ENCODE measurements at places on chromosomes 7 and 10. TPM values are rescaled to one million over a fixed set of nuclear protein-coding genes. Genes with fewer than 3 reads are reported as not detected.

- H3K36me3 ChIP-seq: no peaks in the 10 kb centered on the region
- no peaks in the 10 kb centered on the region for H3K27me3 ChIP-seq
- H3K27ac ChIP-seq: no peak overlapping the region
Measured at GRCh38 chr7:18834577-18834976, 282.9 kb downstream of the TWIST1 start.

DNA sequence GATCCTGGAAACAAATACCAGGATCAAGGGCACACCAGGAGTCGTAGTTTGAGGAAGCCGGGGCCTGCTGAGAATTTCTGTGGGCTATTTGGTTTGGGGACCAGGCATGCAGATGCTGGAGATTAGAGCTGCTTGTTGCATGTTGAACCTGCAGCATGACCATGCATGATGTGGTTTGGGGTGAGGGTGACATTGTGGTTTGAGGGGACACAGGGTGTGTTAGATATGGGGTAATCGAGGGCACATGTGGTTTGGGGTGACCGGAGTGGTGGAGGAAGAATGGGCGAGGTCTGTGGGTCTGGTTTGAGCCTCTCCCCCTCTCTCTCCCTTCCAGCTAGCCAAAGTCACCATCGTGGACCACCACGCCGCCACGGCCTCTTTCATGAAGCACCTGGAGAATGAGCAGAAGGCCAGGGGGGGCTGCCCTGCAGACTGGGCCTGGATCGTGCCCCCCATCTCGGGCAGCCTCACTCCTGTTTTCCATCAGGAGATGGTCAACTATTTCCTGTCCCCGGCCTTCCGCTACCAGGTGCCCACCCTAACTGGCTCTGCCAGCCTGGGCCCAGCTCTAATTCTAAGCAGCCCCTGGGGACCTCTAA is 10.2 kb downstream of the NOS3 start:
- no peak overlapping the region for H3K4me3 ChIP-seq
- no peaks in the 10 kb centered on the region for H3K27me3 ChIP-seq
- DNase-seq: no peak
- no peak overlapping the region for H3K27ac ChIP-seq
- H3K4me1 ChIP-seq: peaks cover 6% of the 10 kb centered on the region

GRCh38 chr7:43234968-43235367 is 122.5 kb downstream of the HECW1 start:
- no peaks in the 10 kb centered on the region for H3K4me1 ChIP-seq
- no peak for DNase-seq
- H3K36me3 ChIP-seq: no peaks in the 10 kb centered on the region
- H3K4me3 ChIP-seq: no peak overlapping the region
- H3K27ac ChIP-seq: no peak overlapping the region

GRCh38 chr10:60661637-60662036 is 116.6 kb upstream of the CDK1 start:
- H3K4me3 ChIP-seq: no peak overlapping the region
- H3K4me1 ChIP-seq: no peaks in the 10 kb centered on the region
- DNase-seq: no peak
- no peaks in the 10 kb centered on the region for H3K27me3 ChIP-seq

PCLO gene
- total RNA-seq: 2.9 TPM

DNA sequence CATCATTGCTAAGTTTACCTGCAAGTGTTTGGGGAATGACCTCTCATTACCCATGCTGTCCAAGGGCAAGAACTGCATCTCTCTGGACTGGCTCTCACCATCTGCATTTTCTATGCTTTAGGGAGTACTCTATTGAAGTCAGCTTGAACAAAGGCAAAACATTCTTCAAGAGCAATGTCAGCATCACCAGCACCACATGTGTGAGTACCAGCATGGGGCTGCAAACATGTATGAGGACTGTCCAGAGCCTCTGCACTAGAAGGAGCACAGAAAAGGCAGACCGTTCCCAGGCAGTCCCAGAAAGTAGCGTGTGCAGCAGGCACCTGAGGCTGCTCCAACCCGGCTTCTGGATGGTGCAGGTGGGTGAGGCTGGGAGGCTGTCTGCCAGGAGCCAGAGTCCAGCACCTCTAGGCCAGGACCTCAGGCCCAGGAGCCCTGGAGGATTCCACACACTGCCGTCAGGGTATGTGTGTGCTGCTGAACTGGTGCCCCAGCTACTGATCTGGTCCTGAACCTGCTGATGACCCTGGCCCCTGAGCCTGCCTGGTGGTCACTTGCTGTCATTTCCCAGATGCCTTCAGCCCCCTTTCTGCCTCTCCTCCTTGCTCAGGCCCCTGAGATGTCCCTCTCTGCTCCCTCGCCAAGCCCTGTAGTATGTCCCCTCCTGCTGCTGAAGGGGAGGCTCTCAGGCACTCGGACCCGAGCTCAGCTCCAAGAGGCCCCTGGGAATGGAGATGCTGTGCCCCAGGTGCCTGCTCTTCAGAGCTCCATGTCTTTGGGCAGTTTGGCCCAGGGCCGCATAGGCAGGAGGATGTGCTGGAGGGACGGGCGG is 20.7 kb downstream of the ANTXRL start:
- H3K36me3 ChIP-seq: no peaks in the 10 kb centered on the region
- no peak overlapping the region for H3K27ac ChIP-seq
- no peak for DNase-seq
- no peaks in the 10 kb centered on the region for H3K4me1 ChIP-seq
- H3K27me3 ChIP-seq: no peaks in the 10 kb centered on the region
- H3K4me3 ChIP-seq: no peak overlapping the region
